Posterior vena cava (tissue), 2 donors: ENCODE measurements at places on chromosomes 5 and 9. TPM values are rescaled to one million over a fixed set of nuclear protein-coding genes. Genes with fewer than 3 reads are reported as not detected.

CXXC5 gene
- total RNA-seq, result 48.9 TPM

INSL6 gene
- not detected for total RNA-seq

ZNF608 gene
- 11.9 TPM for total RNA-seq

ADGRD2 gene
- total RNA-seq, result not detected

LCP2 gene
- 25.0 TPM for total RNA-seq

SUSD1 gene
- total RNA-seq, result 15.1 TPM

C9orf153 gene
- total RNA-seq, result 0.24 TPM

PTGS1 gene
- total RNA-seq, result 30.2 TPM

PRDM9 gene
- total RNA-seq, result not detected

NUDCD2 gene
- total RNA-seq, result 17.8 TPM

ECM2 gene
- 46.1 TPM for total RNA-seq

PCSK5 gene
- 84.2 TPM for total RNA-seq

ZNF483 gene
- total RNA-seq, result 6.9 TPM

BDP1 gene
- total RNA-seq, result 30.8 TPM

PCDHB3 gene
- 1.2 TPM for total RNA-seq

MOB3B gene
- 4.0 TPM for total RNA-seq

CFAP77 gene
- not detected for total RNA-seq

DMXL1 gene
- total RNA-seq, result 55.6 TPM
